ENCODE measurements at places on chromosomes 1 and 21. TPM values are rescaled to one million over a fixed set of nuclear protein-coding genes. Genes with fewer than 3 reads are reported as not detected.

- DNase-seq = no peak
These were observed 145.4 kb upstream of the HP1BP3 start for GRCh38 chr1:20932437-20932977.

Gene C1QC
- total RNA-seq = 0.59 TPM

DNA sequence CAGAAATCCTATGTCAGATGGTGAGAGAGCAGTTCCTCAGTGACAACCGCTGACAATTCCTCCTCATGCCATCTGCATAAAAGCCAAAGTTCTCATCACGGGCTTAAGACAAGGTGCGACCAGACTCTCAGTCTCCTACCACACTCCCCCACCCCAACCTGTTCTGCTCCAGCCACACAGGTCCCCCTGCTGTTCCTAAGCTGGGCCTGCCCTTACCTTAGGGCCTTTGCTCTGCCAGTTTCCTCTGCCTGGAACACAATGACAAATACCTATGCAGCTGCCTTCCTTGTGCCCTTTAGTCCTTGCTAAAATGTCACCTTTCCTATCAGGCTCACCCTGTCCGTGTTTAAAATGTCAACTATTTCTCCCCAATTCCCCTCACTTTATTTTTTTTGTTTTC lies 382.2 kb downstream of the NTNG1 start:
- no peak for DNase-seq

Gene S100A7A
- total RNA-seq = not detected

Gene OVAAL
- total RNA-seq = not detected

Gene LCE1B
- total RNA-seq = not detected

DNA sequence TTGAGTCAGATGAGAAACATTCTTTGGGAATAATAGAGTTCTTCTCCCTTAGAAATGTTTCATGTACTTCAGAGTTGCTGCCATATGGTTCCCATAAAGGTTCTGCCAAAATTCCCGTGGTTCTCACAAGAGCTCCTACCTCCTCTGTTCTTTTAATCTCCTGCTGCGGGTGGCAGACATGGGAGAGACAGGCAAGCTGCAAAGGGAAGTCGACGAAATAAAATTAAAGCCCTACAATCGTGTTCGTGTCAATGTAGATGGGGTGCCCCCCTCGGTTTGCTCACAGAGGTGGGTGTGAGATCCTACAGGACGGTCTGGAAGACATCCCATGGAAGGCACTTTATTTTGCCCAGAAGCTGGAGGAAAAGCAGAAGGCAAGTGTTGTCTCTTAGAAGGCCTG lies 276.0 kb downstream of the RWDD3 start:
- DNase-seq = no peak

Gene FMOD
- total RNA-seq = not detected

Gene EXTL1
- total RNA-seq = 0.15 TPM

DNA sequence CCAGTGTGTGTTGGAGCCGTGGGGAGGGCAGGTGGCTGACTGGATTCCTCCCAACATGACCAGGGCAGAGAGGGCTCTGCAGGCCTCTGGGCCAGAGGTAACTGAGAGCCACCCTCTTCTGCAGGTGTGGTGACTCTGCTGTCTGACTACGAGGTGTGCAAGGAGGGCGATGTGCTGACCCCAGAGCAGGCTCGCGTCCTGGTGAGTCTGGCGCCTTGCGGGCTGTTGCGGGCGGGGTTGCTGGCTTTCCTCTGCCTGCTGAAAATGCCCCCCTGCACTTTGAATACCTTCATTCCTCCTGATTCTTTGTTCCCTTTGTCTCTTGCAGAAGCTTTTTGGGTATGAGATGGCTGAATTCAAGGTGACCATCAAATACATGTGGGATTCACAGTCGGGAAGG lies 6.7 kb downstream of the MRTO4 start:
- no peak for DNase-seq

DNA sequence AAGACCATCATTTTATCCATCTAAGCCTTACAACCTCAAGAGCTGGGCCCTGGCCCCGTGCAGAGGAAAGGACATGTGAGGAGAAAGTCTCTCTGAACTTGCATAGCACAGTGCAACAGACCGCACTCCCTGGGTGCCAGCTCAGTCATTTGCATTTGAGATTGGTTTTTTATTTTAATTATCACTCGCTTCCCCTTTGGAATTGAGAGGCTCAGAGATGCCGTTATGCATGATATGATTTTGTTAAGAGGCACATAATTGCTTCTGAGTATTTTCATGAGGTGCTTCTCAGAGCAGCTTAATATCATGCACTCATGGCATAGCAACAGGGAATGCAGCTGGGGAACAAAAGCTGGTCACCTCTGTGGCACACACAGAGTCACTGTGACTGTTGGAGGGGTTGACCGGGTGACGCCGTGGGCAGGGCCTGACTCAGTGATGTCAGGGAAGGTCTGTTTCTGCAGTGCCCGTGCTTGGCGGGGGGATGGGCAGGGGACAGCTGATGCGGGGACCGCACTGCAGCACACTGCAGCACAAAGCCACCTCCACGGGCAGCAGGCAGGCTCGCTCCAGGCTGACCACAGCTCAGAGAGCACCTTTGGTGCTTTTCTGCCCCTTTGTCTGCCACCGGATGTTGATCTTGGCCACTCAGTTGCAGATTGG lies 43.2 kb upstream of the VAMP3 start:
- DNase-seq = no peak

GRCh38 chr1:32273391-32274208 lies 18.3 kb upstream of the HDAC1 start:
- DNase-seq = no peak

- no peak for DNase-seq
These were observed 3.0 kb downstream of the IGSF21 start for GRCh38 chr1:18110598-18110939.

- DNase-seq = no peak
These were observed 4.4 kb downstream of the IFI16 start for GRCh38 chr1:159014003-159014571.

DNA sequence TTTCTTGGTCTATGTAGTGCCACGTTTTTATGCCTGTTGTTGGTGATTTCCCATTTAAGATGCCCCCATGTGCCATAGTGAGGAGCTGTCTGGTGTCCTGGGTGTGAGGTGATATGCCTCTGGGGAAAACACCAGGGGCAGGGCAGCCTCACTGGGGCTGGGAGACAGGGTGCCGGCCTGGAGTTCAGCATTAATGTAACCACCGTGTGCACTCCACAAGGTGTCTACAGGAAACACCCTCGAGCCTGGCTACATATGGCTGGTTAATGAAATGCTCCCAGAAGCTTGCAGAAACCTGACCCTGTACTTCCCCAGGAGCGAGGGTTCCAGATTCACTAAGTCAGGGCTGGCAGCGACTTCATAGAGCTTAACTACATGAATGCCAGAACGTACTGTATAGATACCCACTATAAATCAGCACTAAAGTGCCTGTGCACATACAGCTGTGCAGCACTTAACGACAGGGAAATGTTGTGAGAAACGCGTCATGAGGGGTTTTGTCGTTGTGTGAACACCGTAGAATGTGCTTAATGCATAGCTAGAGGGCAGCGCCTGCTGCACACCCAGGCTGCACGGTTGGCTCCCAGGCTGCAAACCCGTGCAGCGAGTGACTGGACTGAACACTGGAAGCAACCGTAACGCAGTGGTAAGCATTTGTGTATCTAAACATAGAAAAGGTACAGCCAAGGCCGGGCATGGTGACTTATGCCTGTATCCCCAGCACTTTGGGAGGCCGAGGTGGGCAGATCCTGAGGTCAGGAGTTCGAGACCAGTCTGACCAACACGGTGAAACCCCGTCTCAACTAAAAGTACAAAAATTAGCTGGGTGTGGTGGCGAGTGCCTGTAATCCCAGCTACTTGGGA lies 10.4 kb downstream of the TFF2 start:
- DNase-seq = no peak

DNA sequence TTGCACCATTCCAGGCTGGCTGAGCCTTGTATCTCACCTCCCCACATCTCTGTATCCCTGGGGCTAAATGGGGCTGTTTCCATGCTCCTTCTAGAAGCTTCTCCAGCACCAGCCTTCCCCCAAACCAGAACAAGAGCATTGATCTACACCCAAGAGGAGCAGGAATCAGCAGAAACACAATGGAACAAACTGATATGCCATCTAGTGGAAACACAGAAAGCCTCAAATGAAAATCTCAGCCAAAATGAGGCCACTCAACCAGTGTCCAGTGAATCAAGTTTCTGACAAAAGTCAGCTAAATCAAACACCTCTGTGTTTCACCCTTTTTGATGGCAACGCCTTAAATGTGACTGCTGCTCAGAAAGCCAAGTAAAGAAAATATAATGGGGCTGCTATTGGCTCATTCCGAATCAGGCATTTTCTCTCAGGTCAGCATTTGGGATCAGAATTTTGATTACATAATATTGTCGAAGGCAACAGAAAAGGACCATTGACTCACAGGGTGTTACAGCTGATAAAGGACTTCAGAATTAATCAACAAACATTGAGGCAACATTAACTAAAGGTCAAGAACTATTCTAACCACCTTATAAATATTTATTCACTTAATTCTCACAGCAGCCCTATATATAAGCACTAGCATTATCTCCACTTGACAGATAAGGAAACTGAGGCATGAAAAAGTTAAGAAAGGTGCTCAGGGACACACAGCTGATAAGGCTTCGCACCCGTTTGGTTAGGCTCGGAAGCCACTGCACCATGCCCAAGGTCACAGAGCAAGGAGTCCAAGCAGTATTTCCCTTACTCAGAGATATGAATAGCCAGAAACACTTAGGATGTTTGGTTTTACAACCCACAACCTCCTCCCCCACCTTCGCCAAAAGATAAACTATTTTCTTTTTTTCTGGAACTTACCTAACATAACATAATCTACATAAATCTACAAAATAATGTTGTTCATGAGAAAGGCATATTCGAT lies 85.8 kb upstream of the KCNJ15 start:
- DNase-seq = no peak

GRCh38 chr1:10969267-10969970 lies 43.0 kb upstream of the TARDBP start:
- DNase-seq = no peak

DNA sequence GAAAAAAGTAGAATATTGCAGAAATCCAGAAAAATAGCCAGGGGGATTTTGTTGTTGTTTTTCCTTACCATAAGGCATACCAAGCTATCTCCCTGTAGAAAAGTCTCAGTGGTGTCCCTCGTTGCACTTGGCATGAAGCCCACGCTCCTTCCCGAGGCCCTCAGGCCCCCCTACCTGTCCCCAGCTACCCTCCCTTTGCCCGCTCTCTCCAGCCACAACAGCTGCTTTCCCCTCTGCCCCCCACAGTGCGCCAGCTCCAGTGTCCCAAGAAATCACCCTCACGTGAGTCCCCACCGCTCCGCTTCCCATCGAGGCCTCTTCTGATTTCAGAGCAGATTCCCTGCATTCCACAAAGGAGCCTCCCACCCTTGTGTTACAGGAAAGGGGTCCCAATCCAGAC lies 8.4 kb downstream of the AGTRAP start:
- no peak for DNase-seq

DNA sequence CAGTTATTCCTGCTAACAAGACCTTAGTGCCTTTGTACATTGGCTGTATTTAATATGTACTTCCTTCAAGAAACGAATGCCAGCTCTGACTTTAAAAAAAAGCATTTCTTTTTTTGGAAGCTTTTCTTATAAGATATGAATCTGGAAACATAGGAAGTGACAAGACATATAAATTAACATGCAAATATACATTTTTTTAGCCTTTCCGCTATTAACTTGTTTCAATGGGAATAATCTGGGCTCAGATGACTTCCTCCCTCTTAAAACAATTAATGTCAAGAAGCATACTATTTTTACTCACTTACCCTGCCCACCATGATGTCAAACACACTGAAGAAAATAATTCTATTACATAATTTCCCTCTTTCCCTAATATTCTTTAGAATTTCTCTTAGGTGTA lies 1.4 kb downstream of the DENND1B start:
- DNase-seq = no peak

Gene AMPD1
- not detected for total RNA-seq

- DNase-seq = no peak
These were observed 61.2 kb downstream of the GBP6 start for GRCh38 chr1:89425056-89425455.

DNA sequence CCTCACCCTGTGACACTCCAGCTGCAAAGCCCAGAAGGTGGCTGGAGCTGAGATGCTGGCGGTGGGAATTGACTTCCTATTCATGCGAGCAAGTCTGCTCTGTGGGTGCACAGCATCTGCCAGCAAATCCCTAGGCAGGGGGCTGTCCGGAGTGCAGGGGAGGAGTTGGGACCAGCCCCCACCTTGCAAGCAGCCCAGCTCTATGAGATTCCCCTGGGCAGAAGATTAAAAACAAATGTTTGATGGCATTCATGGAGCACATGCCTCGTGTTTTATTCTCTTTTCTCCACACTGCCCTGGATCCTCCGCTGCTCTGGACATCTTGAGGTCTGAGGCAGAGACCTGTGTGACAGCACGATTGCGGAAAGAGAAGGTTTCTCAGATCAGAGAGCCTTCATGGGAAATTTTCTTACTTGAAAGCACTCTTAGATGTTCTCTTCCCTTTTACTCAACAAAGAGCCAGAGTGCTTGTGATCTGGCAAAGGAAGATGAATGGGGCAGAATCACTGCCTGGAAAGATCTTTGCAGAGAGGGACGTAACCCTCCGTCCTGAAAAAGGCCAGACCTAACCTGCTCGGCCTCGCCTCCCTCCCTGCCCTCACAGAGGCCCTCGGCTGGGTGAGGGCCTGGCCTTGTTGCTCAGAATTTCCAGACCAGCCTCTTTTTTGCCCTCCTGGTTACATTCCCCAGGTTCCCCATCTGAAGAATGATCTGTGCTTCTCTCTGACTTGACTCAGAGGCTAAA lies 597.1 kb downstream of the KIF26B start:
- DNase-seq = no peak

GRCh38 chr1:54540582-54541295 lies 7.3 kb upstream of the ACOT11 start:
- no peak for DNase-seq

Gene SH2D5
- total RNA-seq = 10.4 TPM

DNA sequence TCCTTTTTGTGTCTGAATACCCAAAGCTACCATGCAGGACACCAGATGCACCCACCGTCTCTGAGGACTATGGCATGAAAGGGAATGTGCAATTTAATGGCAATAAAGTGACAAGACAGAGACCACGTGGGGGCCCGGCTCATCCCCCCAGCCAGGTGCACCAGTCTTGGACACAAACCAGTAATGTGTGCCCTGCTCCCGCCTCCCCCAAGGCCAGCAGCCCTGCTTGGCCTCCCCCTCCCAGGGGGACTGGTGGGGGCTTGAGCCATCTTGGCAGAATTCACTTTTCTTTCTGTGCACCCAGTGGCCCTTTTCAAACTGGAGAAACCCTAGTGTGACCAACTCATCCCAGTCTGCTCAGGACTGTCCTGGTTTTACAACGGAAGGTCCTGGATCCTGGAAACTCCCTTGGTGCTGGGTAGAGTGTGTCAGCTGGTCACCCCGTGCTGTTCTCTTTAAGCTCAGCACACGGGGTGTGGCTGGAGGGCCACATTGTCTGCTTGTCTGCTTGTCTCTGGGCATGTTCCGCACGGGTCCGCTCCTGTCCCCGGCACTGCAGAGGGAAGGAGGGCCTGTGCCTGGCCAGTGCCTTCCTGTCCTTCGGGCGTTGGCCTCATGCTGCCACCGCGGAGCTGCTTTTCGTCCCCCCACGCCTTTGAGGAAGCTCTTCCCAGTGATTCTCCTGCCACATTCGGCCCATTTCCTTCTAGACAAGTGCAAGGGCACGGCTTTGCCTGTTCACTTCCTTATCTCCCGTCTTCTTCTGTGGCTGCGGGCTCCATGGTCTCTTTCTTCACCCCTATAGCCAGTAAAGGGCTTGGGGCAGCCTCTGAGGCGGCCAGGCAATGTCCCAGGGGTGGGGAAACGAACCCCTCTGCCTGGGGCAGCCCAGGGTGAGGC lies 45.8 kb upstream of the TTC34 start:
- no peak for DNase-seq

Measured in HCT116 (cell line).